ENCODE measurements at places on chromosomes 6 and 20.
A peak's percentile ranks its signal among the peaks of the same experiment; 100 is the strongest.

DNA sequence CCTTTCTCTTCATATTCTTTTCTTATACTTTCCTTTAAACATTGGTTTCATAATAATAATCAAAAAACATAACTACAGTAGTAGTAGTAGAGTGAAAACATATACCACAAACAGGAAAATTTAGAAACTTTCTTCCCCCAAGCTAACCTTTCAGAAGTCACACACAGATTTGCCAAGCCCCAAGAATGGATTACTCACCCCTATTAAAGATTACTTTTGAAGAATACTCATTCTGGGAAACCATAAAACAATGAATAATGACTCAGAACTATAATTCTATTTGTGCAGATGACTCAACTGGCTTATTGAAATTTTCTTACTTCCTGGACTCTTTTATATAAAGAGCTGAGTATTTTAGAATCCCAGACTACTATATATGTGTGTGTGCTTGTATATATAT, 119.4 kb upstream of the GJE1 start:
- no peak for DNase-seq

- DNase-seq, result no peak
Measured at GRCh38 chr6:117591405-117591804, 10.9 kb downstream of the GOPC start.

GRCh38 chr20:33551778-33552177, 61.9 kb downstream of the CBFA2T2 start:
- DNase-seq, result no peak

GRCh38 chr6:150306290-150306689, 62.5 kb upstream of the IYD start:
- no peak for DNase-seq

DNA sequence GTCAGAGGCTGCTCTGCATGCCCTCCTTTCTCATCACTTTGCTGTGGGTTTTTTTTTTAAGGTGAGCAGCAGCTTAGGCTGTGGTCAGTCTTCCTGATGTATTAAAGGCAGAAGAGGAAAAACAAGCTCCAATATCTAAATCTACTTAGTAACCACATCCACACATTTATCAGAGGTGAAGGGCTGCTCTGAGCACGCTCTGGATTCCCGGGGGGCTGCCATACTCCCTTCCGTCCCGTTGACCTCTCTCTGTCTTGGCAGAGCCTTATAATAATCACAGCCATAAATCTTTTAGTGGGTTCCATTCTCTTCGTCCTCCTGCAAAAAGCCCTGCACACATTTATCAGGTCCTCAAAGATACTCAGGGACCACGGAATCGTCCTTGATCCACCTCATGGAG, 2.7 kb upstream of the LEMD2 start:
- no peak for DNase-seq

DNA sequence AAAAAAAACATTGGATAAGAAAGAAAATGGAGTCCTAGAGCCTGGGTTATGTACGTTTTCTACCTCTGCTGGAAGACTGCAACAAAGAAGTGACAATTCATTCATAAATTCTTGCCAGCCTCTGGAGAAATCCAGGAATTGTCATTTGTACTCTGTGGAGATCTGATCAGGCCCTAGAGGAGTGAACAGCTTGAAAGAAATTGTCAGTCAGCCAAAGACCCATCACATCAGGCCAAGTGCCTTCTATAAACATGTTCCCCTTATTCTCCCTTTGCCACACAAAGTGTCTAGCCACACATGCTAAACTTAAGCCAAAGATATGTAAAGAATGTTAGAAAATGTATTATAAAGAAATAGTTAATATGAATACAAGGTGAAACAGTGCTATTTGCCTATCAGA, 152.4 kb downstream of the ADAT2 start:
- no peak for DNase-seq

- no peak for DNase-seq
Measured at GRCh38 chr6:128244751-128245405, 275.5 kb downstream of the PTPRK start.

GRCh38 chr6:74283532-74283931, 587.5 kb downstream of the CD109 start:
- DNase-seq, result no peak

DNA sequence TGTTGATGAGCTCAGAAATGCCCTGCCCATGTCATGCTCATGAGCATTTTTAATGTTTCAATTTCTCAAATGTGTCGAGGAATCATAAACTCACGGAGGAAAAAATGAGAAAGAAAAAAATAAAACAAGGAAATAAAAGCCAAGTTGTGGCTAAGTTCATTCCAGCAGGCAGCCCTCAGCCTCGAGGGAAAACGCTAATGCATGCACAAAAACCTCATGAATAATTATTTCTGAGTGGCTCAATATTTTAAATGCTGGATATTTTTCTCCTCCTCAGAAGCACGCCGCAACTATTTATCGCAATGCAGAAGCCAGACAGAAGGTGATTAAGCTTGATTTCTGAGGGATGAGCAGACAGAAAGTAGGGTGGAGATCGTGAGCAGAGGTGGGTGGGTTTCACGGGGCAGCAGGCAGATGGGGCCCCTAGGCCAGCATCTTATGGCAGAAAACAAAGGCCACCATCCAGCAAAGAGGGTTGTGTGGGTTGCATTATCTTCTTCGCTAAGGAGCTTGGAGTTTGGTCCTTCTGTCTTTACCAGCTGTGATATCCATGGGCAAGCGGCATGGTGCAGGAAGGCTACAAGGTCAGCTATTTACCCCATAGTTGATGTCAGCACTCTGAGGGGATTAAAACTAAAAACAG, 151.5 kb upstream of the LRFN2 start:
- DNase-seq, result no peak

- DNase-seq, result no peak
Measured at GRCh38 chr20:3813848-3814581, 6.3 kb upstream of the AP5S1 start.

DNA sequence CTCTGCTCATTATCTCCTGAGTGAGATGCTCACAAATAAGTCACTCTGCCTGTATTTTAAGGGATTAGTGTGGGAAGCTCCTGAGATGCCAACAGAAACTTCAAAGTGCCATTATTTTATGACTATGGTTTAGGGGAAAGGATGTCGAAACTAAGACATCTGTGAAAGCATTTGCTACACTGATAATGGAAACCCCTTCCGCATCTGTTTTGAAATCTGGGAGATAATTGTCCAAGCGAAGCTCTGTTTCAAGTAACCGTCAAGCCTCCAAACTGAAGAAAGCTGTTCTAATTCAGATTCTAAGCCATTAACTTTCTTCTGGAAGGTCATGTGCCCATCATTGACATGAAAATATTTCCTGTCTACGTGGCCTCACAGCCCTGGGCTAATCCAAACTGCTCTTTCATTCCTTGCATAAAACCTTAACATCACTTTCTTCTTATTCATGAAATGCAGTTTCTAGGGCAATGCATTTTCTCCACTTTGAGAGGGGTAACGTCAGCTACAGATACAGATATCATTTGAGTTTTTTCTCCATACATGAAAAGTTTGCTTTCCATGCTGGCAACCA, 932.0 kb downstream of the C6orf118 start:
- no peak for DNase-seq

GRCh38 chr6:90369024-90369519, 72.4 kb upstream of the BACH2 start:
- no peak for DNase-seq

- no peak for DNase-seq
Measured at GRCh38 chr6:90496258-90497016, 90.4 kb downstream of the MAP3K7 start.

DNA sequence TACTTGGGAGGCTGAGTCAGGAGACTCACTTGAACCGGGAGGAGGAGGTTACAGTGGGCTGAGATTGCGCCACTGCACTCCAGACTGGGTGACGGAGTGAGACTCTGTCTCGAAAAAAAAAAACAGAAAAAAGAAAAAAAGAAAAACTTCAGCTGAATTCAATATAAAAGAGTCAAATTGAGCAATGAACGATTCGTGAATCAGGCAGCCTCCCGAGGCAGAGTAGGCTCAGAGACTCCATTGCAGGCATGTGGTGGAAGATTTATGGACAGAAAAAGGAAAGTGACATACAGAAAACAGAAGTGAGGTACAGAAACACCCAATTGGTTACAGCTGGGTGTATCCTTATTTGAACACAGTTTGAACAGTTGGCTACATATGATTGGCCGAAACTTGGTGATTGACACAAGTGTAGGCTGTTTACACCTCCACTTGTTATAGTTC, 56.3 kb downstream of the HLA-DPB1 start:
- DNase-seq, result no peak

DNA sequence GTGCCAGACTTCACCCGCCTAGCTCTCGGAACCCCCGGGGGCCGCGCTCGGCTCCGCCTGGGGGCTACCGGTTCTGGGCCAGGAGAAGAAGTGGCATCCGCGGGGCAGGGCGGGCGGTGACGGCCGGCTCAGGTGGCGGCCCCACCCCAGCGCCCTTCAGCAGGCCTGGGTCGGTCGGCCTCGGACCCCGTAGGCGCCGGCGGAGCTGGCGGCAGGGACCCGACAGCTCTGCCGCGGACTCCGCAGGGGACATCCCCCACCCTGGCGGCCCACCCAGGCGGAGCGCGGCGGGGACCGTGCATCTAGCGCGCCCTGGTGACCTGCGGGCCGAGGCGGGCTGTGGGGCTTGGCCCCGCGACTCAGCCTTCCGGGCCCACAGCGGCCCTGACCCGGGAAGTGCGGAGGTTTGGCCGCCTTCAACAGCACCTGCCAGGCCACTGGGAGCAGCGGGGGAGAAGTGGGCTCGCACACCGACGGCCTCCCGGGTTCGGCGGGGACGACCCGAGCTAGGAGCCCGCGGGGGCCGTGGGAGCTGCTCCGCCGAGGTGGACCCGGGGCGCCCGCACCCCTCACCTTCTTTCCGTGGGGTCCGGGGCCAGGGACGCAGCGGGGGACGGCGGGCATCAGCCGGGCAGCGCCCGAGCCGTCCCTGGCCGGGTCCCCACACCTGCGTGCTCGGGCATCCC, 87.1 kb downstream of the TMEM242 start:
- no peak for DNase-seq

- no peak for DNase-seq
Measured at GRCh38 chr6:90328004-90328403, 31.4 kb upstream of the BACH2 start.

DNA sequence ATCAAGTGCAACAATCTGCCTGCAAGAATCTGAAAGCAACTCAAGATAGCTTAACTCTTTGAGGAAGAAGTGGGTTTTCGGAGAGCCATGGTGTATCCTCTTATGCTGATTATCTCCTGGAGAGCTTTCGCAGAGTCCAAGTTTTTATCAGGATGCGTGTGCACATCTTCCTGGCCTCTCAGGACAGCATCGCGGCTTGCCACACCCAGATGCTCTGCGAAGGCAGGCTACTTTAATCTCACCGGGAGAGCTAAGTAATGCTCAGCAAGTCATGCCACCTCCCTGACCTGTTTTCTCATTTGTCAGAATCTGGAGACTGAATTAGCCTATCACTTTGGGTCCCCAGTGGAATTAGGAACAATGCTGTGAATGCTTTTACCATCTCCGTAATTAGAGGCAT, 52.9 kb downstream of the TTI1 start:
- no peak for DNase-seq

DNA sequence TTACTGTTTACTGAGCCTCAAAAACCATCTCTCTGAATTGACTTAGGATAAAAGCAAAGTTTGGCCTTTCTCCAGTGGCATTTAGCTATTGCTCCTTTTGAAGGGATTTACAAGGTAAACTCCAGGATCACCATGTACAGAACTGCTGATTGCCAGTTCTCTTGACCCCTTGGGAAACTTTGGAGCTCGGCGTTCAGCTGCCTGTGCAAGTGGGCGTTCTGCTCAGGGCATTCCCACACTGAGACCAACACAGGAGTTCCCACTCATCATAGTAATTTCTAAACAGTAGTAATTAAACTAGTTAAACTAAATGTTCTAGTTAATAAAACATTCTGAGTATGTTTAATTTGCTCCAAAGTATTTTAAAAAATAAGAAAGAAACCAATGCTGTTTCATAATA, 14.9 kb downstream of the KCNQ5 start:
- no peak for DNase-seq

- no peak for DNase-seq
Measured at GRCh38 chr6:90493332-90493731, 93.5 kb downstream of the MAP3K7 start.

DNA sequence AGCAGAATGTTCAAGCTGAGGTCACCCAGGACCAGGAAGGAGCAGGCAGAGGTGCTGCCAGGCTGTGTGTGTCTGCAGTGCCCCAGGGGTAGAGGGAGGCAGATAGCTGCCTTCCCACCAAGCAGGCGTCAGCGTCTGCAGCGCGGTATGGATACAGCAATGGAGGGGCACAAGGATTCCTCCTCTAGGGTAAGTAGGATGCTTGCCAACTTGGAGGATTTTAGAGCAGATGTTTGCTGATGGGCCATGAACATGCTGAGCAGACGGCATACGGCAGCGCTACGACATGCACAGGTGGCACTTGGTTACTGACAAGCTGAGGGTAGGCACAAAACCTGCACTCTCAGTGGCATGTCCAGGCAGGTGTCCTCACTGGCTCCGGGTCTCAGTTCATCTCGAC, 48.1 kb downstream of the PSMG4 start:
- DNase-seq, result no peak

- DNase-seq, result no peak
Measured at GRCh38 chr6:129843573-129843972, 17.5 kb downstream of the TMEM244 start.

DNA sequence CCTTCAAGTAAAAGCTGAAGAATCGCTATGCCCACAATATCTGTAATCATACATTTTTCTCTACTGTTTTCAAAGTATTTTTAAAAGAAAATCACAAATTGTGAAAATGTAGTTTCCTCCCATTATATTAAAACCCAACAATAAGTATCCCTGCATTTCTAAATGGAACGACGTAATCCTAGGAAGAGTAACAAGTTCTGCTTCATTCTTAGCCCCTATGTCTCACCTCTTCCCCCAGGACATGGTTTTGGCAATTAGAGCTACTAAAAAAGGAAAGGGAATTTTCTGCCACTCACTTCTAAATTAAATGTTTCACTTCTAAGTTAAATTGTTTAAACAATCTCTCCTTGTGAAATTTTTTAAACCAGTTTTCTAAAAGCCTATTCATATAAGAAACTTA, 47.4 kb downstream of the TBPL1 start:
- no peak for DNase-seq

DNA sequence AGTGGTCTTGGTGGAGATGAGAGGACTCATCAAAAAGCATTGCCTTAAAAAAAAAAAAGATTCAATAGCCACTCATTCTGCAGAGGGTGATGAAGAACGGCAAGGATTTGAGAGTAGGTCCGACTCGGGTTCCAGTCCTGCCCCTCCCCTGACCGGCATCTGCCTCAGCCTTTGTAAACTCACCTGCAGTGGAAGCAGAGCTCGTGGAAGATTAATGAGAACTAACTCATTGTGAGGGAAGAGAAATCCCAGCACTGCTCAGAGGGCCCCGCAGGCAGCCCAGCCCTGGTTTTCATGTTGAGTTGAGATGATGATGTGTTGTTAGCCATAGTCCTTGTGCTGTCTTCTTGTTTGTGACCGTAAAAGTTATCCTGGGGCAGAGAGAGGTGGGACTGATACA, 59.4 kb downstream of the GCNT2 start:
- DNase-seq, result peak; percentile 76

DNA sequence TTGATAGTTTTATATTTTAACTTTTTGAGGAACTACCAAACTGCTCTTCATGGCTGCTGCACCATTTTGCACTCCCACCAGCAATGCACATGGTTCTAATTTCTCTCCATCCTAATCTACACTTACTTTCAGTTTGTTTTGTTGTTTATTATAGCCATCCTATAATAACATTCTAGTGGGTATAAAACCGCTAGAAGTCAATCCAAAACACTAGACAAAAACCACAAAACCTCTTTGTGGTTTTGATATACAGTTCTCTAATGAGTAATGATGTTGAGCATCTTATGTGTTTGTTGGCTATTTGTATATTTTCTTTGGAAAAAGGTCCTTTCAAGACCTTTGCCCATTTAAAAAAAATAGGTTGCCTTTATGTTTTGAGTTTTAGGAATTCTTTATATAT, 5.6 kb downstream of the RPP21 start:
- no peak for DNase-seq

- DNase-seq, result no peak
Measured at GRCh38 chr6:117371492-117371891, 54.2 kb downstream of the ROS1 start.

Data from NCI-H1417 (cell line).